Naive thymus-derived CD8-positive, alpha-beta T cell (primary cell): ENCODE measurements at places on chromosomes 11 and 22. TPM values are rescaled to one million over a fixed set of nuclear protein-coding genes. Genes with fewer than 3 reads are reported as not detected.

PRR33 gene
- not detected for total RNA-seq

MDK gene
- total RNA-seq: 7.2 TPM

PKDREJ gene
- total RNA-seq: not detected

IGLL1 gene
- total RNA-seq: not detected

KCNA4 gene
- not detected for total RNA-seq

TREH gene
- total RNA-seq: not detected

SIPA1 gene
- total RNA-seq: 155 TPM

PIK3IP1 gene
- total RNA-seq: 730 TPM

RAPSN gene
- total RNA-seq: 1.3 TPM

LRP4 gene
- not detected for total RNA-seq

MOV10L1 gene
- not detected for total RNA-seq

IL18 gene
- not detected for total RNA-seq

CBX7 gene
- total RNA-seq: 131 TPM

MS4A8 gene
- not detected for total RNA-seq

NNMT gene
- not detected for total RNA-seq

TIMP3 gene
- 0.10 TPM for total RNA-seq

ANGPTL5 gene
- total RNA-seq: not detected

OR51B2 gene
- not detected for total RNA-seq

EFCAB6 gene
- total RNA-seq: 1.7 TPM

TMEM45B gene
- total RNA-seq: 4.7 TPM

RIBC2 gene
- total RNA-seq: not detected

TENM4 gene
- total RNA-seq: not detected

ANO9 gene
- total RNA-seq: 78.6 TPM

MPEG1 gene
- 5.9 TPM for total RNA-seq

TSGA10IP gene
- total RNA-seq: not detected

C1QTNF6 gene
- total RNA-seq: 25.7 TPM

MAPK8IP2 gene
- 0.62 TPM for total RNA-seq

CCDC87 gene
- total RNA-seq: 0.16 TPM

GPHA2 gene
- total RNA-seq: 0.55 TPM

BARX2 gene
- not detected for total RNA-seq

LSP1 gene
- total RNA-seq: 295 TPM

ELFN2 gene
- total RNA-seq: 0.55 TPM

MAP6 gene
- not detected for total RNA-seq

CDC42EP1 gene
- total RNA-seq: not detected
